Endothelial cell (in vitro differentiated cells): ENCODE measurements at places on chromosomes 2 and 18. TPM values are rescaled to one million over a fixed set of nuclear protein-coding genes. Genes with fewer than 3 reads are reported as not detected.

DNA sequence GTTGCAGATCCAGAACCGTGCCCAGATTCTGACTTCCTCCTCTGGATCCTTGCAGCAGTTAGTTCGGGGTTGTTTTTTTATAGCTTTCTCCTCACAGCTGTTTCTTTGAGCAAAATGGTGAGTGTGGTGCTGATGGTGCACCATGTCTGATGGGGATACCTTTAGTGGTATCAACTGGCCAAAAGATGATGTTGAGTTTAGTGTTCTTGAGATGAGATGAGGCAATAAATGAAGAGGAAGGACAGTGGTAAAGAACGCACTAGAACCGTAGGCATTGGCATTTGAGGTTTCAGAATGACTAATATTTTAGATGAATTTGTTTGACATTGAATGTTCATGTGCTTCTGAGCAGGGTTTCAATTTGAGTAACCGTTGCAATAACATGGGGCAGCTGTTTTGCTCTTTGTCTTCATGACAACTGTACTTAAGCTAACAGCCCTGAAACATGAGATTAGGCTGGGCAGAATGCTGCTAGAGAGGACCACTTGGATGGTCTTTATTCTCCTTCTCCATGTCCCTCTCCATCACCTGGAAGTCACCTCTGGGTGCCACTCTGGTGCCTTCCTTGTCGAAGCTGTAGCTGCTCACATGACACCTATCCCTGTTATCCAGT, 3.9 kb downstream of the CTLA4 start:
- no peaks in the 10 kb centered on the region for H3K36me3 ChIP-seq
- DNase-seq, result no peak
- H3K27me3 ChIP-seq, result peaks cover 2% of the 10 kb centered on the region
- H3K4me3 ChIP-seq, result no peak overlapping the region

DNA sequence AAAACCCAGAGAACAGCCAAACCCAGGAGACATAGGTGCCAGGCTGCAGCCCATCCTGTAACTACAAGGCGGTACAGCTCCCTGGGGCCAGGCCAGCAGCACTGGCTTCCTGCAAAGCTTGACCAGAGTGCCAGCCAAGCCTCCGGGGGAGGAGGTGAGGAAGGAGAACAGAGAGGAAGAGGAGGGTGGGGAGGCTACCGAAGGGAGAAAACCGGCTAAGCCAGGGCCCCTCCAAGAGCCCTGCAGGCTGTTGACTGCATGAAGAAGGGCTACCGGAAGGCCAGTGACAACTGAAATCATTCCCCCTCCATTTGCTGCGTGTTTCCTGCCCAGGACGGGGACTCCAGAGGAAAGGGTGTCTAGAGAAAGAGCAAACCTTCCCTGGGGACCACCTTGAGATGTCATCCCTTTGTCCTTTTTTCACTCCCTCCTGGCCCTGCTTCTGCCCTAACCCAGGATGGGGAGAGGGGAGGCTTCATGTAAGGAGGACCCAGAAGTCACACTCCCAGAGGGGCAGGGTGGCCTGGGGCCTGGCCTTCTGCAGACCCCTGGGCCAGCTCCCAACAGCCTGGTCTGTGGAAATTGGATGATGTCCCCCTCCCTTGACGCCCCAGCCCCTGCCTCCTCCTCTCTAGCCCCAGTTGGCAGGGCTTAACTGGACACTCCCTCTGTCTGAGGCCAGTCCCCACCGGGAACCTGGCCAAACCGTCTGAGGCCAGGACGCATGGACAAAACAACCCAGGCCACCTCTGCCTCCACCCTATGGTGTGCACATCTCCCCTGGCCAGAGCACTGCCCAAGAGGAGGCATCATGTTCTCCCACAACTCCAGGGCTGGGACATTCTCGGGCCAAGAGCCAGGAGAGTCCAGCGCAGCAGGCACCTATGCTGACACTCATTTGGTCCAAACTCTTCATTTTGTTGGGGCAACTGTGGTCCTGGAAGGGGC, 207.8 kb downstream of the CYP26B1 start:
- H3K27ac ChIP-seq, result no peak overlapping the region
- H3K4me1 ChIP-seq, result peaks cover 19% of the 10 kb centered on the region
- H3K27me3 ChIP-seq, result peaks cover 11% of the 10 kb centered on the region
- no peaks in the 10 kb centered on the region for H3K36me3 ChIP-seq

RNF152 gene
- total RNA-seq, result 4.1 TPM

NTSR2 gene
- total RNA-seq, result not detected

GRCh38 chr2:43136011-43136799, 90.2 kb downstream of the ZFP36L2 start:
- no peak overlapping the region for H3K27ac ChIP-seq
- peaks cover 4% of the 10 kb centered on the region for H3K36me3 ChIP-seq
- peaks cover 54% of the 10 kb centered on the region for H3K4me1 ChIP-seq
- H3K27me3 ChIP-seq, result peaks cover 11% of the 10 kb centered on the region

PDE1A gene
- total RNA-seq, result 21.6 TPM

DNA sequence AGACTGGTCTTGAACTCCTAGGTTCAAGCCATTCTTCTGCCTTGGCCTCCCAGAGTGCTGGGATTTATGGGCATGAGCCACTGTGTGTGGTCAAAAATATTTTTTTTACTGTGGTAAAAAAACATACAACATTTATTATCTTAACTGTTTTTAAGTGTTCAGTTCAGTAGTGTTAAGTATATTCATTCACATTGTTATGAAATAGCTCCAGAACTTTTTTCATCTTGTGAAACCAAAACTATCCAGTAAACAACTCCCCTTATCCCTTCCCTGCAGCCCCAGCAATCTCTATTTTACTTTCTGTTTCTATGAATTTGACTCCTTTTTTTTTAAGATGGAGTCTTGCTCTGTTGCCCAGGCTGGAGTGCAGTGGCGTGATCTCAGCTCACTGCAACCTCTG, 9.3 kb downstream of the RMC1 start:
- peaks cover 24% of the 10 kb centered on the region for H3K36me3 ChIP-seq
- peaks cover 3% of the 10 kb centered on the region for H3K27me3 ChIP-seq
- no peak for DNase-seq

CD207 gene
- total RNA-seq, result 0.74 TPM
